ENCODE measurements at places on chromosomes 6 and 20.

GRCh38 chr6:6546318-6547109, 42.0 kb upstream of the LY86 start:
- peak; percentile 7 for DNase-seq

DNA sequence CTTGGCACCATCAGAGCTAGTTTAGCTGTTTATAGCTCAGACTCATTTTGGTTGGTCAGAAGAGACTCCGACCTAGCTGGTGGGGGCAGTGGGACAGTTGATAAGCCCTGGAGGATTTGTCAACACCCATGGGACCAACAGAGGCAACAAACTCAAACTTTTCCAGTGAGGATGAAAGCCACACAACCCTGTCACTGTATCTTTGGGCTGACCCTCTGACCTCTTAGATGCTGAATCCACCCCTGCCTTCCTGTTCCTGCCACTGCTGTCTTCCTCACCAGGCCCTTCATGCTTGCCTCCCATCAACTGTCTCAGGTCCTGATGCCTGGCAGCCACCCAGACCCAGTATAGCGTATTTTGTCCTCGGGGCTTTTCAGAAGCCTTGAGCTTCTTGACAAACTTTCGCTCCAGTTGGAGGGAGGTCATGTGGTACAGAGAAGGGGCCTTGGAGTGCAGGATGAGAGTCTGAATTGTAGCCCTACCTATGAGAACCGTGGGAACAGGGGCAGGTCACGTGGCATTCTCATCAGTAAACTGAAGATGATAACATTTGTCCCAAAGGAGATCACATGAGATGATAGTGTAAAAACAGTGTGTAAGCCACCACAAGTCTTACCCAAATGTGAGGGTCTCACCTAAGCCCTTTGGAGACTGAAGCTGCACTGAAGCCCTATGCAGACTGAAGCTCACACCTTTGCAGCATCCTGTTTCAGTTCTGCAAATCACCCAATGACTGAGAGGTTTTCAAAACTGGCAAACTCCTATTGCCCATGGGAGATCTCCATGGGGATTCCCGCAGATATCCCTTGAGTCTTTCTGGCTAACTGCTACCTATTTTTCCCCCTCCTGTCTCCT, 72.0 kb upstream of the F13A1 start:
- DNase-seq: no peak

DNA sequence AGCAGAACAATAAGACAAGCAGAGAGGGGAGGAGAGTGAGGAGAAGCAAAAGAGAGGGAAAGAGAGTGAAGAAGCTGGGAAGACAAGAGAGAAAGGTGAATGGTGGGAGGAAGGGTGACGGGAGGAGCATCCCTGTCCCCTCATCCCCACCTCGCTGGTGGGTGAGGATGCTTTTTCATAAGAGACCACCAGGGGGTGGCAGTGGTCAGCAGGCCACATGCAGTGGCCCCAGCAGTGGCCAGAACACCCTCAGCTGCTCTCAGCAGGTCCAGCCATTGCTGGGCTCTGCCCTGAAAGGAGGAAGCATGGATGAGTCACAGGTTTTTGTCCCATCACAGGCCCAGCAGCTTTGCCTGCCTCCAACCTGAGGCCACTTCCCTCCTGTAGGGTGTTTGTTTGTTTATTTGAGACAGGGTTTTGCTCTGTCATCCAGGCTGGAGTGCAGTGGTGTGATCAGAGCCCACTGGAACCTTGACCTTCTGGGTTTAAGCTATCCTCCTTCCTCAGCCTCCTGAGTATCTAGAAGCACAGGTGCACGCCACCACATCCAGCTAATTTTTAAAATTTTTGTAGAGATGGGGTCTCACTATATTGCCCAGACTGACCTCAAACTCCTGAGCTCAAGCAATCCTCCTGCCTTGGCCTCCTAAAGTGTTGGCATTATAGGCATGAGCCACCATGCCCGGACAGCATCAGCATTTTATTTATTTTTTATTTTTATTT, 24.0 kb downstream of the FGD2 start:
- DNase-seq: no peak

DNA sequence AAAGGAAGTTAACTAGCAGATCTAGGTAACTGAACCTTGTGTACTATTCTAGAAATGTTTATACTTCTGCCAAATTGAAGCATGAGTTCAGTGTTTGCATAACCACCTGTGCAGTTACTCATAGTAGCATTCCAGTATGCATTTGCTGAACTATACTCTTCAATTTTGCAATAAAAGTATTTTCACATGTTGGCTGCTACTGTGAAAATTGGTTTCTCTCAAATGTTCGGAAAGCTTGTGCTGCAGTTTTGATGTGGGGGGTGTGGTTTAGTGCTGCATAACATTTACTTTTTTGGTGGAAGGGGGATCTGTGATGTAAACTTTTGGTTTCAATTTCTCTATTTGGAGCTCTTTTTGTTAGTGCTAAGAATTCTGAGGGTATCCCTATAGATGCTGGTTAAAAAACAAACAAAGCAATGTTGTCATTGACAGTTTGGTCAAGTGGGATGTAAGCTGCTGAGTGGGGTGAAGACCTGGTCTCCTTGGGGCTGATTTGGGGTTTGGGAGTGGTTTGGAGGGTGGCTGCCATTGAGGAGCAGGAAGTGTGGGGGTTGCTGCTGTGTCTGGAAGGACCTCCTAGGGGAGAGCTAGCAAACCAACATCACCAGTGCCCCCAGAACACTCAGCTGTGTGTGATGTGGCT, 87.8 kb downstream of the CARMIL1 start:
- peak; percentile 5 for DNase-seq

DNA sequence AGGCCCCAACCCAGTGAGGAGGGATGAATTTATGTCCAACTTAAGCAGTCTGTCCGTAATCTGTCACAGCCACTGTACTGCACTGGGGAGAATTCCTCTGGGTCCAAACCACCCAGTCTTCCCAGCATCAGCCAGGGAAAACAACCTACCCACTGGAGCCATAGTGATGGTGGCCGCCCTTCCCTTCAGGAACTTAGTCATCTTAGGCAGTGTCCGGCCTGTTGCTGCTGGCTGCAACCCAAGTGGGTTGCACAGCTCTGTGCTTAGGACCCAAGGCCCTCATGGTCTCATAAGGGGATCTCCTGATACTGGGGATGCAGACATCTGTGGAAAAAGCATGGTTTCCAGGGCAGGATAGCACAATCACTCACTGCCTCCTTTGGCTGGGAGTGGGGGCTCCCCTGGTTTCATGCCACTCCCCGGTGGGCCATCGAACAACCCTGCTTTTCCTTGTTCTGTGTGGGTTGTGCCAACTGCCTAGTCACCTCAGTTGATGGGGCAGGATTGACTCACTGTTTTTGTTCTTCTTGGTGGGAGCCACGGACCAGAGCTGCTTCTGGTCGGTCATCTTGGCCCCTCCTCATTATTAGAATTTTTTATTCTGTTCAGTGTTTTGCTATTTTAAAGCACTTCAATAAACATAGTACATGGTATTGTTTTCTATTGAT, 591.9 kb downstream of the DOK5 start:
- DNase-seq: no peak

DNA sequence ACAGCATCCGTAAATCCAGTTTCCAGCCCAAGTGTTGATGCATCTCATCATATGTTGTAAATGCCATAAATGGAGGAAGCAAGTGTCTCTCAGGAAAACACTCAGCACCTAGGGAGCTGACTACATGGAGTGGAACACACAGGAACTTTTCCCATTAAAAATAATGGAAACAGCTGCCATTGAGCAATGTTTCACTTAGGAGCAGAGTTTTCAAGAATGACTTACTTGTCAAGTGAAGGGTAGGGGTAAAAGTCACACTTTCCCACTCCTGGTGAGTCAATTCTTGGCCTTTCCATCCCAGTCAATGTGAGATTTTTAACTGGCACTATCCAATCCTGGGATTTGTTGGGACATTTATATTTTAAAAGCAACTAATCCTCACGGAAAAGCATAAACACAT, 119.4 kb upstream of the ASF1A start:
- DNase-seq: no peak

DNA sequence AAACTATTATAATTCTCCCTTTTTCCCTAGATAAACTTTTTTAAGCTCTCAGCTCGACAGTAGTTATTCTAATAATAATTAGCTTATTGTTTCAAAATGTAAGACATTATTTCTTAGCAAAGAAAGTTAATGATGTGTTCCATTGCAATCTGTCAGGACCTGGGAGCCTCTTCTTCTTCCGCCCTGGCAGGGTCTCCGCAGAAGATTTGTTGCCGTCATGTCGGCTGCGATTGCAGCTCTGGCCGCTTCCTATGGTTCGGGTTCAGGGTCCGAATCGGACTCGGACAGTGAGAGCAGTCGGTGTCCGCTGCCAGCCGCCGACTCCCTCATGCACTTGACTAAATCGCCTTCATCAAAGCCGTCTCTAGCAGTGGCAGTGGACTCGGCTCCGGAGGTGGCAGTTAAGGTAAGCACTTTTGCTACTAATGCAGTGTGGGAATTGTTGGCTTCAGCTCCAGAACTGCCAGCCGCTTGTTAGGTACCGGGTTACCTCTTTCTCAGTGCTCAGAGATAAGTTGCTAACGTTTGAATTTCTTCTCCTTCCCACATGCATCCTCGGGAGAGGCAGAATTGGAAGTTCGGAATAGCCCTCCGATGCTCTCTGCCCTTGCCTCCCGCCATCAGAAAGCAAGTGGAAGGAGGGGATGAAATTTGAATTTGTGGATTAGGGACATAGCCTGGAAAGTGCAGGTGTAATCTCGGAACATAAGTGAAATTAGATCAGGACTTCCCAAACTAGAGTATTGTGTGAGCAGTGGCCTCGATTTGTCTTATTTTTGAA, at the start of gene CDC40:
CDC40 (plus strand) TSS at position 200 of the 781 bp plus-strand sequence; CDS start at position 218, 18 bp downstream.
- peak; percentile 38 for DNase-seq

DNA sequence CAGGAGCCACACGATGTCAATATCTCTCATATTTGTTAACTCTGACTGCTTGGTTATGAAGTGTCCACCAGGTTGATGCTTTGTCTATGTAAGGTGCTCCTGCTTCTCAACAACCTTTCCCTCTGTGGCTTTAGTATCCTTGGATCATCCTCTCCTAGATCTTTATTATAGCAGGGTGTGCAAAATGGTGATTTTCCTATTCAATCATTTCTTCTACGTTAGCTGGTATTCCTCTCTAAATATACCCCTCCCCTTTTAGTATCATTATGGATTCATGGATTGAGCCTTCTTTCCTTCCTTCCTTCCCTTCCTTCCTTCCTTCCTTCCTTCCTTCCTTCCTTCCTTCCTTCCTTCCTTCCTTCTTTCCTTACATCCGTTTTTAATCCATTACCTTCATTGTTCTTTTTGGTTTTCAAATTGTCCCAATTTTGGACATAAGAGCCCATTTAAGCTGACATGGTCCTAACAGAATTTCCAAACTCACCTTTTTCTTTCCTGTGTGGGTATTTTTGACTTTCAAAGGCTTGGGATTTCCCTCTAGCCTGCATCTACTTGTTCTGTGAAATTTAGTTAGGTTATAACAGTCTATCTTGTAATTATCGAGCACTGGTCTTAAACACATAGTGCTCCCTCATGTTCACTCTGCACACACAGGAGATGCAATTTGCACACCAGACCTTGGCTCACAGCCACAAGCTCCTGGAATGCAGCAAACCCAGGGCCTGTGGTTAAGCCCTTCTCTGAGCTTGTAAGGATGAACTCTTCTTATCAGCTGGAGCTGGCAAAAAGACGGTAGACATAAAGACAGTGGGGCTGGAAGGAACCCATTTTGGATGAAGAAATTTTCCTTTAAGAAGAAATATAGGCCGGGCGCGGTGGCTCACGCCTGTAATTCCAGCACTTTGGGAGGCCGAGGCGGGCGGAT, 109.9 kb downstream of the SLC24A3 start:
- no peak for DNase-seq

DNA sequence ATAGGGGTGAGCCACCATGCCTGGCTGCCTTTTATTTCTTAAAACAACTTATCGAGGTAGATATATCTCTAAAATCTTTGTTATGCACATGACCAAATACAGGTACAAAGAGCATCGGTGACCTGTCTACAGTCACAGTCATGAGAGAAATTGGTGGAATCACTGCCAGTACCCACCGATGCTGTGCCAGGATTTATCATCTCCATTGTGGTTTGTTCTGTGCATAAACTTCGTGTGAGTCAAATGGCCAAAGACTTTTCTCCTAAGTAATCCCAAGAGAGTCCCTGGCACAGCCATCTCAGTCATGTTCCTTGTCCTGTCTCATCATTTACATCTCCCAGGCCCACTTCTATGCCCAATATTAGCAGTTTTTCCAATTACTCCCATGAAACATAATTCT, 9.0 kb downstream of the GSTA3 start:
- no peak for DNase-seq

- DNase-seq: no peak
These were observed 602.4 kb downstream of the COL12A1 start for GRCh38 chr6:74603322-74604076.

DNA sequence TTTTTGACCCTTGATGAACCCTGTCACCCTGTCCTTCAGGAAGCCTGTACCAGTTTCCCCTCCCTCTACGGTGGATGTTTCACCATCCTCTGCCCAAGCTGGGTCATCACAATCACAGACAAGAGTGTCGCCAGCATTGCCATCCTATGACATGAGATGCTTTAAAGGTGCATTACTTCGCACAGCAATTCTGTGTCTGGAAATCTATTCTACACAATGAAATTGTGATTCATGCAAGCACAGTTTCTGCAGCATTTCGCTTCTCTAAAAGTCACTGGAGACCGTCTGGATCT, 2.5 kb upstream of the ULBP2 start:
- DNase-seq: no peak

- no peak for DNase-seq
These were observed 116.6 kb downstream of the PLCB4 start for GRCh38 chr20:9185511-9185910.

GRCh38 chr6:11151488-11151887, 40.0 kb upstream of the ERVFRD-1 start:
- DNase-seq: no peak

DNA sequence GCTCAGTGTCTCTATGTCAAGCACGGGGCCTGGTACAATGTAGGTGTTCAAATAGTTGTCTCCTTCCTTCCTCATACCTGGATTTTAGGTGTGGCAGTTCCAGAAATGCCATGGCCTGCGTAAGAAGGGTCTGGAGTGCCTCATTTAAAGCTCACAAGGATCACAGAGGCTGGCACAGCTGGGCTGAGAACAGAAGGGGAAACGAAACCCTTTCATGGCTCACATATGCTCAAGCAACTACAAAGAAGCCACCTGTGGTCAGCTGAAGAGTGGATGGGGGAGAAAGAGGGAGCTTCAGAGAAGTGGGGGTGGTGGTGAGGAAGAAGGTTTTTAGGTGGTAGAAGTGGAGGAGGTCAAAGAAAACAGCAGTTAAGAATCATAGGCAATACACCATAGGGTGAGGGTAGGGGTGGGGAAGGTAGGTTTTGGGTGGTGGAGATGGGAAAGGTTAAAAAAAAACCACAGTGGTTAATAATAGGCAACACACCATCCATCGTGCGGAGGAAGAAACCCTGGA, 17.0 kb upstream of the TOP1 start:
- DNase-seq: no peak

Measured in stimulated activated CD8-positive, alpha-beta memory T cell treated with anti-CD3 and anti-CD28 coated beads, Interleukin-12 subunit alpha, Interleukin-12 subunit beta, amount 100 ng/mL, for 1 hour (primary cell).